ENCODE measurements at places on chromosomes 1 and 21. TPM values are rescaled to one million over a fixed set of nuclear protein-coding genes. Genes with fewer than 3 reads are reported as not detected.

TMEM52 gene
- 0.61 TPM for total RNA-seq

ATP1A4 gene
- total RNA-seq, result not detected

ACTA1 gene
- 0.15 TPM for total RNA-seq

LAX1 gene
- total RNA-seq, result not detected

ADCY10 gene
- 0.13 TPM for total RNA-seq

NBPF15 gene
- total RNA-seq, result 12.9 TPM

TEX50 gene
- not detected for total RNA-seq

TMPRSS3 gene
- not detected for total RNA-seq

GJA4 gene
- not detected for total RNA-seq

TMPRSS2 gene
- not detected for total RNA-seq

CCDC17 gene
- total RNA-seq, result 1.3 TPM

EDN2 gene
- total RNA-seq, result 0.32 TPM

NPHS2 gene
- total RNA-seq, result not detected

USP21 gene
- 16.0 TPM for total RNA-seq

LEFTY1 gene
- total RNA-seq, result 16.7 TPM

INAVA gene
- total RNA-seq, result 16.1 TPM

C8A gene
- not detected for total RNA-seq

CLCA4 gene
- not detected for total RNA-seq

IL10RB gene
- total RNA-seq, result 7.0 TPM

PDC gene
- total RNA-seq, result not detected

PTPRC gene
- total RNA-seq, result not detected

TTLL10 gene
- total RNA-seq, result 0.73 TPM

RPE65 gene
- total RNA-seq, result 0.06 TPM

PBX1 gene
- total RNA-seq, result 39.0 TPM

RASSF5 gene
- total RNA-seq, result 9.5 TPM

F3 gene
- total RNA-seq, result 13.2 TPM

KANK4 gene
- 57.9 TPM for total RNA-seq

HUNK gene
- total RNA-seq, result 37.3 TPM

CLCA2 gene
- not detected for total RNA-seq

TMEM9 gene
- 83.5 TPM for total RNA-seq

KMO gene
- not detected for total RNA-seq

RNF207 gene
- total RNA-seq, result not detected

FAM78B gene
- total RNA-seq, result 0.10 TPM

DFFB gene
- total RNA-seq, result 5.6 TPM

LRRN2 gene
- not detected for total RNA-seq

FBLIM1 gene
- total RNA-seq, result 9.0 TPM

SELP gene
- total RNA-seq, result not detected

THEM5 gene
- 0.25 TPM for total RNA-seq

ZBTB48 gene
- 14.6 TPM for total RNA-seq

ELAVL4 gene
- total RNA-seq, result not detected

SLC9C2 gene
- total RNA-seq, result not detected

Measured in SJCRH30 (cell line).